ENCODE measurements at places on chromosomes 1 and 21. TPM values are rescaled to one million over a fixed set of nuclear protein-coding genes. Genes with fewer than 3 reads are reported as not detected.

Gene KIF26B
- total RNA-seq: 0.36 TPM

Gene ASPM
- 0.65 TPM for total RNA-seq

Gene ADGRL2
- total RNA-seq: 78.2 TPM

GRCh38 chr1:58583496-58583895 is 6.4 kb upstream of the TACSTD2 start:
- DNase-seq: no peak

Gene CNTN2
- 1.7 TPM for total RNA-seq

- no peak for DNase-seq
Measured at GRCh38 chr1:53367503-53368313, 39.8 kb upstream of the LRP8 start.

DNA sequence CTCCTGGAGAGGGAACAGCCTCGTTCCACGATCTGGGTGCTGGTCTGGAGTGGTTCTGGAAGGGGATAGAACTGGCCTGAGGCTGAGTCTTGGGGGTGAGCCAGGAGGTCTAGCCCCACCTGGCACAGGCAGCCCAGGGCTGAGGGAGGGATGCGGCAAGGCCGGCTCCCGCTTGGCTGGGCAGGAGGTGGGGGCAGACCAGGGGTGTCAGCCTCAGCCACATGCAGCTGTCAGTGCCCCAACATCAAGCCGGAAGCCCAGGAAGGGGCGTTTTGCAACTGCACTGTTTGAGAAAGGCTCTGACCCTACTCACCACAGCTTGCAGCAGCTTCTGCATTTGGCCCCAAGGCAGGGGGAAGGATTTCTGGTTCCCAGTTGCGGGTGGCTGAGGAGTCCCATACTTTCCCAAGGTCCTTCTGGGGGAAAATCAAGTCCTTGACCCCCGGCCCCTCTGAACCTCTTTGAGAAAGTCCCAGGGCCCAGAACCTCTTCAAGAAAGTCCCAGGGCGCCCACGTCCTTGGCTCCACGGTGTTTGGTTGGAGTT is 2.0 kb downstream of the EFHD2 start:
- DNase-seq: peak; percentile 43

DNA sequence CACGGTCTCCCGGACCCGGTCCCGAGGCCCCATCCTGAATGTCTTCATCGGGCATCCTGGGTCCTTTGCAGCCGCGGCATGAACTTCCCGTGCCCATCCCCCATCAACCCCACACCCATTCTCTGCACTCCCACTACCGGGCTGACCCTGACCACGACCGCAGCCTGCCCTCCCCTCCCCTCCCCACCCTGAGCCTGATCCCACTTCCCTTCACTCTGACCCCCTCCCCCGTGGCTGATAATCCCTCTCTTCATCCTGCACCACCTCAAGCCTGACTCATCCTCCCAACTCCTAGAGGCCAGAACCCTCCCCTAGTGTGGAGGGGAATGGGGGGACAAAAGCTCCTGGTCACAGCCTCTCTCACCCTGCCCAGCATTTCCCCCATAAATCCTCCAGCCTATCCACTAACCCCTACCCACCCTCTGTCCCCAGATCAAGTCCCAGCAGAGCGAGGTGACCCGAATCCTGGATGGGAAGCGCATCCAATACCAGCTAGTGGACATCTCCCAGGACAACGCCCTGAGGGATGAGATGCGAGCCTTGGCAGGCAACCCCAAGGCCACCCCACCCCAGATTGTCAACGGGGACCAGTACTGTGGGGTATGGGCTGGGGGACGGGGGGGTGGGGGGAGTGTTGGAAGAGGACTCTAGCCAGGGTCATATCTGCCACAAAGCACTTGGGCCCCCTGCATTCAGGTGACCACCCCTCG is 602 bp downstream of the SH3BGRL3 start:
- DNase-seq: no peak

Gene ANGPTL1
- 13.2 TPM for total RNA-seq

Gene AIRE
- total RNA-seq: 0.11 TPM

- DNase-seq: no peak
Measured at GRCh38 chr1:240169188-240169587, 77.5 kb downstream of the FMN2 start.

GRCh38 chr1:15684468-15685291 is 560 bp downstream of the PLEKHM2 start:
- DNase-seq: peak; percentile 82

- no peak for DNase-seq
Measured at GRCh38 chr1:227185291-227185690, 133.0 kb downstream of the CDC42BPA start.

Gene HIVEP3
- 7.9 TPM for total RNA-seq

GRCh38 chr1:24644100-24644384 is 940 bp downstream of the SRRM1 start:
- no peak for DNase-seq

Gene TRIM67
- total RNA-seq: 0.06 TPM

DNA sequence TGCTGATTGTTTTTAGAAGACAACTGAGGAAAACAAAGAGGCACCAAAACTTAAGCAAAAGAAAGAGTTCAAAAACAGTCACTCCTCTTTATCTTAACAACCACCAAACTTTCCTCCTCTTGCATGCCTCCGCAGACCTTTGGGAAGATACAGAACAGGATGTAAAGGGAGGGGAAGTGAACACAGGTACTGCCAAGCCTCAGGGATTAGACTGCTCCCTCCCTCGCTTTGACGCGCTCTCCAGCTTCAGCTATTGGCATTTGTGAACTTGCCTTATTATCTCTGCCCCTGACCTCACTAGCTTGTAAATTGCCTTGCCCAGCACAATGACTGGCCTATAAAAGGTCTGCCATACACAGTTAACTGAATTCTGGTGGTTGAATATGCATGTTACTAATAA is 4.8 kb upstream of the SRP9 start:
- DNase-seq: no peak

Gene MIXL1
- not detected for total RNA-seq

GRCh38 chr1:46790446-46791101 is 8.3 kb upstream of the CYP4B1 start:
- DNase-seq: no peak

- no peak for DNase-seq
Measured at GRCh38 chr1:41853907-41854306, 64.8 kb downstream of the HIVEP3 start.

Gene DNAH14
- total RNA-seq: 8.0 TPM

- peak; percentile 89 for DNase-seq
Measured at GRCh38 chr1:183416850-183417771, 1.1 kb downstream of the NMNAT2 start.

DNA sequence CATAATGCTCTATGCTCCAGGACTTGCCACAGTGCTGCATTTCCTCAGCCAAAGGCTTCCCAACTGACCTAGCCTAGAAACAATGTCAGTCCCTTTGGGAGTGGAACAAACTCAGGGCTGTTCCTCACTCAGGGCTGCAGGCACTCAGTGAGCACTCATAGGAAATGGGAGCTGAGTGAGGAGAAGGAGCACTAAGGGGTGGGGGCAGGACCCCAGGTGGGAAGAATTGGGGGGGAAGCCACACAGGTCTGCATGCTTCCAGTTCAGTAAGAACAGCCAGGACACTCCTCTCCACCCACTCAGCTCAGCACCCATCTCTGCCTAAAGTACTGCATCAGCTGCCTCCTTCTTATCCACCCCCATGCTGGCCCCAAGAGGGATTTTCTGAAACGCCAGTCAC is 7.3 kb upstream of the SLC5A9 start:
- no peak for DNase-seq

Gene KIF17
- total RNA-seq: 2.0 TPM

DNA sequence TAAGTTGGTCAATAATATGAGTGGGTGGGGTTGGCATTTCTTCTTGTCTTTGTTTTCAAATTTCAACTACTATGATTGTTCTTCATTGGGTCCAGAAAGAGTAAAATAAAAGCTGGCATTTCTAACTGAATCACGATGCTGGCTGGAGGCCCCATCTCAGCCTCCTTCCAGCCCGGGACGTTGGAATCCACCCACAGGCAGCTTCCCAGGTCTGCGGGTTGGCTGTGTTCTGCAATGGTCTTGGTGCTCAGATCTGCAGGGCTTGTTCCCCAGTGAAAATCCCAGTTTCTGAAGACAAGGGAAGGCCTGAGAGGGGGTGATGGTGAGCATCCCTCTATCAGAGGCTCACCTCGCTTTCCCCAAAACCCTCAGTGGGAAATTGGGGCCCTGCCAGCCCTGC is 54.7 kb upstream of the ARHGEF16 start:
- DNase-seq: no peak

- DNase-seq: no peak
Measured at GRCh38 chr1:211912038-211912437, 81.5 kb upstream of the LPGAT1 start.

Gene OR14K1
- not detected for total RNA-seq

Gene C1orf94
- not detected for total RNA-seq

GRCh38 chr1:164240081-164240480 is 318.9 kb upstream of the PBX1 start:
- DNase-seq: no peak

DNA sequence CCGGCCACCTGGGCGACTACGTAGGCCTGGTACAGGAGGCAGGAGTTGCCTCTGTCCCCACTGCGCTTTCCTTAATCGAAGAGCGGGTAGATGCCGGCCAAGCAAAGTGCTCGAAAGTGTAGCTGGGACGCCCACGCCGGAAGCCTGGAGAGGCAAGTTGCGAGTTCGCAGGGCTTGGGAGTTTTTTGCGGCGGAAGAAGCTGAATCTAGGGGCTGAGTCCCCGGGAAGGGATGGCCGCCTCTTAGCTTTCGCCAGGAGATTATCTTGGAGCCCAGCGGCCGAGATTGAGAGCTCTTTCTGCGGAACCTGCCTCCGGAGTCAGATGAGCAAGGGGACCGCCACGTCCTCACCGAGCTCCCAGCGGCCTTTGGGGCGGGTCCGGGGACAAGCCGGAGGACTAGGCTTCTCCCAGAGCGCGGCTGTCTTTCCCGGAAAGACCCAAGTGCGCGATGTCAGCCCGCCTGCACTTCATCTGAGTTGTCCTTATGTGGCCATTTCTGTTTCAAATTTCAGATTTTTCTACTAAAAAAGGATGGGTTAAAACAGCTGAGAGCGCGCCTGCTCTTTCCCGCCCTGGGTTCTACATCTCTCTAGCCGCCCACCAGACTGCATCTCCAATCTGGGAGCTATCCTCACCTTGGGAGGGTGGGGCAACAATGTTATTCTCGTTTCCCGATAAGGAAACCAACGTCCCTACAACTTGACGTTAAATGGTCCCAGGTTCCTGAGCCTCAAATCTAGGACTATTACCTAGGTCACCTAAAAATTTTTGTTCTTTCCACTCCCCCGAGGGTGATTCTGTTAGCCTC is 12.4 kb upstream of the TBX15 start:
- DNase-seq: peak; percentile 73

Gene LRRN2
- total RNA-seq: 23.8 TPM

DNA sequence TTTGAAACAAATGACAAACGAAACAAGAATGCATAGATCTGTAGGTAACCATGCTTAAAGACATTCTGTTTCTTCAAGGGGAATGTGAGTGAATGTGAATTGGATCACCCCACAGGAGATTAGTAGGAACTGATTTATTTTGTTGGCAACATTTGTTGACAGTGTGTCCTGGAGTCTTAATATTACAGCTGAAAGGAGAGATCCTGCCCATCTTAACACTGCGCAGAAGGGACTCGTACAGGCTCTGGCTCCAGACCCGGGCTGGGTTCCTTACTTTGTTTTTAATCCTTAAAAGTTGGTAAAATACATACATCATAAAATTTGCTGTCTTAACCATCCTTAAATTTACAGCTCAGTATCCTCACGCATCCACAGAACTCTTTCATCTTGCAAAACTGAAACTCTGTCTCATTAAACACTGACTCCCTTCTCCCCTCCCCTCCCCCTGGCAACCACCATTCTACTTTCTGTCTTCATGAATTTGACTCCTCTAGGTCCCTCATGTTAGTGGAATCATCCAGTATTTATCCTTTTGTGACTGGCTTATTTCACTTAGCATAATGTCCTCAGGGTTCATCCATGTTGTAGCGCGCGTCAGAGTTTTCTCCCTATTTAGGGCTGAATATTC is 74.1 kb downstream of the GALNT2 start:
- no peak for DNase-seq

Data from right cardiac atrium (tissue), 5 donors.